Astrocyte (in vitro differentiated cells and primary cell): ENCODE measurements at places on chromosomes 4 and X.

DNA sequence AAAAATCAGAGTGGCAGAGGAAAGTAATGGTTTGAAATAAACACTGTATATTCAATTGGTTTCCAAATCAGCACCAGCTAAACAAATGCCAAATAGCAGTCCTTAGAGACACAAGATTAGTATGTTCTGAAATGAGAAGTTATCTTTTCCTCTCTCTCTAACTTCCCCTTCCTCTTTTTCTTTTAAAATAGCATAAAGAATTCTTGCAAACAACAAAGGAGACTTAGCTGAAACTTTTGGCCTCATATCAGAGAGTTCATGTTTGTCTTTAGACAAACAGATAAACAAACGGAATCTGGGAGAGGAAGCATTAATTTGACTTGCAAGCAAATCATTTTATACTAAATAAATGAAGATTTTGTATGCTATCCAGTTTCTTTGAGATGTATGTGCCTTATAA lies 399.0 kb downstream of the GBA3 start:
- no peak for DNase-seq

GRCh38 chr4:138835832-138836533 lies 179.6 kb upstream of the NOCT start:
- DNase-seq: peak; percentile 18

- peak; percentile 18 for DNase-seq
Measured at GRCh38 chr4:108155373-108155772, 13.4 kb downstream of the LEF1 start.

DNA sequence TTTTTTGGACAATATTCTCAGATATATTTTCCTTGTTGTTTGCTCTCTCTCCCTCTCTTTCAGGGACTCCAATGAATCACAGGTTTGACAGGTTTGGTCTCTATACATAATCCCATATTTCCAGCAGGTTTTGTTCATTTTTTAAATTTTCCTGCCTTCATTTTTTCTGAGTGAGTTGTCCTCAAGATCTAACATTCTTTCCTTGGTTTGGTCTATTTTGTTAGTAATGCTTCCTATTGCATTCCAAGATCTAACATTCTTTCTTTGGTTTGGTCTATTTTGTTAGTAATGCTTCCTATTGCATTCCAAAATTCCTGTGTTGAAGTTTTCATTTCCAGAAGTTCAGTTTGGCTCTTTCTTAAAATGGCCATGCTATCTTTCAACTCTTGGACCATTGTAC lies 45.3 kb upstream of the ZMAT1 start:
- DNase-seq: no peak
